ENCODE measurements at places on chromosomes 12 and 14.

- DNase-seq = peak; percentile 47
These were observed 2.9 kb downstream of the RDH12 start for GRCh38 chr14:67704484-67705089.

- peak; percentile 96 for DNase-seq
These were observed at the start of the genes CEP290 and TMTC3 for GRCh38 chr12:88141774-88142609. TSS of gene CEP290 (minus strand) at chr12:88142088. CDS start at chr12:88141307, 781 bp downstream. TSS of gene TMTC3 (plus strand) at chr12:88142307. CDS start at chr12:88148316, 6,009 bp downstream.

GRCh38 chr14:23567186-23568020 lies at the start of gene AP1G2:
TSS of gene AP1G2 (minus strand) at chr14:23567791. CDS start at chr14:23567314, 477 bp downstream.
- DNase-seq = peak; percentile 90

GRCh38 chr12:90262251-90262650 lies 553.6 kb upstream of the ATP2B1 start:
- no peak for DNase-seq

DNA sequence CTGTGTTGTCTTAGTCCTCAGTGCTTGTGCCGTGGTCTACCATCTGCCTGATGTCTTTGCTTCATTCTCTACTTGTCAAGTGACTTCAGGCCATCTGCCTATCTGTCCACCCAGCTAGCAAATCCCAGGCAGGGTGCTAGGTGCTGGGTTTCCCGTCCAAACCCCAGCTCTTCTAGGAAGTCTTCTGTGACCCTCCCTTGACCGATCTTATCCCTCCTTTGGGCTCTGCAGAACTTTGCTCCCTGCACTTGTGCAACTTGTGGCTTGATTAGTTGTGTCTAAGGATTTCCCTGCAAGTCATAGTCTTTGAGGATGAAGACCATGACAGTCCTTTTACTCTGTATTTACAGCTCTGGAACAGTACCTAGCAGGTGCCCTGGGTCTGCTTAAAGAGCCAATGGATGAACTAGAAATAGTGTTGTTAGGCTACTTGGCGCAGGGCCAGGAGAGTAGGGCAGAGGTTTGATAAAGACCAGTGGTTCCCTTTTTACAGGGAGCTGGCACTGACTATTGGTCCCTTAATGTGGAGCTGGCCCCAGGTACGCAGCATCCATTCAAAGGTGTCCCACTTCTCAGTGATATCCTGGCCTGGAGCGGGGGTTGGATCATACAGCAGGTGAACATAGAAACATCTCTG lies 60.1 kb downstream of the ADCK1 start:
- no peak for DNase-seq

GRCh38 chr14:104687601-104688504 lies 1.6 kb upstream of the INF2 start:
- no peak for DNase-seq

- DNase-seq = no peak
These were observed 349.4 kb upstream of the NOVA1 start for GRCh38 chr14:26947265-26947664.

DNA sequence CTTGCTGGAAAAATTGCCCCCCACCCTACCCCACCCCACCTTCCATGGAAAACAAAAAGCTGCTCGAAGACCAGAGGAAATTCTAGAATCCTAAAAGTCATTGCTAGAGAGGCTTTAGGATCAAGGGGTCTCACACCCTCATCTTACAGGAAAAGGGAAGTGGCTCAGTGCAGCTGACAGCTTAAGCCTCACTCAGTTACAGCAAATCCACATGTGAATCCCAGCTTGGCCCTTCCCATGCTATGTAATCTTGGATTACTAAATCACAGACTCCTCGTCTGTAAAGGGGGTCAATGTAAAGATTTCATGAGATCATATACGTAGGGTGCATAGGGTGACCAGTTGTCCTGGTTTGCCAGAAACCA lies 25.9 kb downstream of the CMKLR1 start:
- DNase-seq = no peak

DNA sequence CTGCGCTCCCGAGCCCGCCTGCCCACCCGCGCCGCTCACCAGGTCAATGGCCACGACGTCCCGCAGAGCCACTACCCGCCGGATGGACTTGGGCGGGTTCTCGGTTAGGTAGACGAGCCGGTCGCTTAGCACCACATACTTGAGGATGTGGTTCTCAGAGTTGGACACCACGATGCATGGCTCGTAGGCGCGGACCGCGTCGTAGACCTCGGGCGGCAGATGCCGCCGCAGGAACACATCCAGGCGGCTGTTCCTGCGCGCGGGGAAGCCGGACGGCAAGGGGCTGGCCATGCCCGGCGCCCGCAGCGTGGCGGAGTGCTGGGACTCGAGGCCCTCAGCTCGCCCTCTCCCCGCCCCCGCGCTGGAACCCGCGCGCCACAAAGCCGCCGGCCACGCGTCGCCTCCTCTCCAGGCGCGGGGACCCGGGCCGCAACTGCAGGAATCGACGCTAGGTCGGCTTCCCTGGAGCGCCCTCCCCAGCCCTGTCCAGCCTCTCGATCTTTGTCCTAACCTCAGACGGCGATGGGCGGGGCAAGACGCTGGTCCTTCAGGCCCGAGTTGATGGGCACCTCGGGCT lies at the start of gene C12orf56:
Gene C12orf56, minus strand, starts transcription at position 484 of the 577 bp plus-strand sequence. Its CDS starts 193 bp downstream, at position 291.
- no peak for DNase-seq

DNA sequence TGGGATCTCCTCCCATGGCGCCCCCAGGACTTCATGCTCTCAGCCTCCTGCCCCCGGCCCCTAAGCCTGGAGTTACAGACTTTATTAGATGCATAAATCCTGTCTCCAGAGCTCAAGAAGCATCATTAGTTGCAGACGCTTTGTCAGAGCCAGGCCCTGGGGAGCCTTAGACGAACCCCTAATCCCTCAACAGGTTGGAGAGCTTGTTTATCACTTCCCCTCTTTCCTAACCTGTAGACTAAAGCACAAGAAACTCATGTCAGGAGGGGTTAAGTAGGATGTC lies 260 bp upstream of the NPFF start:
- DNase-seq = no peak

DNA sequence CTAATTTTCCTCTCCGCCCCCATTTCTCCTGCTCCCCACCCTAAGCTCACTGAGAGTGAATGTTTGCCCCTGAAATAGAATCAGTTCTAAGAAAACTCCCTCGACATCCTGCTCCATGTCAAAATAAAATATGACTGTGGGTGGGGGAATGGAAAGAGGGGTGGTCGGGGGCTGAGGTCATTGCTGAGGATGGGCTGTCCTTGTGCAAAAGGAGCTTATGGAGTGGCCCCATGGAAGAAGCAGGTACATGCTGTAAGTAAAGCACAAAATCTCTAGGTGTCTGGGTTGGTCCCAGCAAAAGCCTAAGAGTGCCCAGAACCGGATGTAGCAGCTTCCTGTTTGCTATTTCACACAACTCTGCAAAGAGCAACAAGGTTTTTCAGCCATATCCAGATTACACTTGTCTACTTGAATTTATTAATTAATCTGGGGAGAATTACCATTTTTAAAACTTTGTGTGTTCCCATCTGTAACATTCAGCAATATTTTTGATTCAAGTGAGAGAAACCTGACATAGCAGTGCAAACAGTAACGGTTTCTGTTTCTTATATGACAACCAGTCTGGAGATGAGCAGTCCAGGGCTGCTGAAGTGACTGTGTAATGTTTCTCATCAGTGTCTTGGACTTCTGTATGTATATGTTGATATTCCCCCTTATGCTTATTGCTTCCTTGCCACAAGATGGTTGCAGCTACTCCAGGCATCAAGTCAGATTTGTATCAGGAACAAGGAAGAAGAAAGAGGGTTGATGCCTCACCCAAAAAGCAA lies 40.4 kb upstream of the GZMB start:
- peak; percentile 56 for DNase-seq

- DNase-seq = no peak
These were observed 1.5 kb downstream of the RAB21 start for GRCh38 chr12:71756054-71756690.

DNA sequence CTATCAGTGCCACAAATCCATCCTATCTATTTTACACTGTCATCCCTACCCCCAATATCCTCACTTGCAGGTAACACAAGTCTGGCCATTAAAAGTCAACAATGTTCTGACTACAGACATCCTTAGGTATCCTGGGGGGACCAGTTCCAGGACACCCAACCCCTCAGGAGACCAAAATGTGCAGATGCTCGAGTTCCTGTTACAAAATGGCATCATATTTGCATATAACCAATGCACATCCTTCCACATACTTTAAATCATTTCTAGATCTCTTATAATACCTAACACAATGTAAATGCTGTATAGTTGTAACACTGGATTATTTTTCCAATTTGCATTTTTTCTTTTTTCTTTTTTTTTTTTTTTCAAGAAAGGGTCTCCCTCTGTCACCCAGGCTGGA lies 6.9 kb downstream of the SYCP3 start:
- DNase-seq = no peak

- DNase-seq = peak; percentile 33
These were observed 157.3 kb downstream of the BCAT1 start for GRCh38 chr12:24791622-24792021.

DNA sequence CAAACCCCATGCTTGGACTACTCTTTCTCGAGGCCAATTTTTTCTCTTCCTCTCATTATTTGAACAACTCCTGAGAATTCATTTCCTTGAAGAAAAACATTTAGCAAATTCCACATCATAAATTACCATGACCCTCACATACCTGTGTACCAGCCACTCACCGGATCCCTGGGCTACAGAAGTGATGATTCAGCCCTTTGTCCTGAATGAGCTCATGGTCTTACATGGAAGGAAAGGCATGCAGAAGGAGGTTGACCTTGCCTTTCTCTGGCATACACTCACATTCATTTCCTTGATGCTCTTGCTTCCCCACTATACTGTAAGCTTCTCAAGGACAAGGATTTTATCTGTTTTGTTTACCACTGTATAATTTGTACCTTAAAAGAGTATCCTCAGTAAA lies 191.5 kb downstream of the SLC5A8 start:
- DNase-seq = no peak

- no peak for DNase-seq
These were observed at the start of gene TOMM20L for GRCh38 chr14:58395812-58396788. TSS of gene TOMM20L (plus strand) at chr14:58395930. CDS start at chr14:58395958, 28 bp downstream.

Measured in DND-41 (cell line).